Kidney tubule cell (primary cell): ENCODE measurements at places on chromosomes 4 and X.

- no peak for DNase-seq
These were observed 619 bp upstream of the PDK3 start for GRCh38 chrX:24464498-24464835.

GRCh38 chr4:94504545-94504944, 52.8 kb downstream of the PDLIM5 start:
- DNase-seq, result no peak

DNA sequence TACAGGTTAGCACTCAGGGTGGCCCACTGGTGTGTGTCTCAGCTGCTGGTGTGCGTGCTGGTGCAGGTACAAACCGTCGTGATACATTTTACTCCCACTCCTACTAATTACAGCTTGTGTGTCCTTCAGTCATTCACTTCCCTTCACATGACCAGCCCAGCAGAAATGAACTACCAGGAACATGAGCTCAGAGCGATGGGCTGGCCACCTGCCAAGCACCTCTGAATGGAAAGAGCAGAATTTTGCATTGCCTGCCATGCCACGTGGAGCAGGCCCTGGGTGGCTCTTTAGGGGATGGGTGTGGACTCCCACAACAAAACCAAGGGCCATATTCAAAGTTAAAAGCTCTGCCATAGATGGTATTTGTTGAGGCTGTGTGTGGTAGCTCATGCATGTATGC, 58.9 kb upstream of the PGM2 start:
- peak; percentile 80 for DNase-seq

- DNase-seq, result no peak
These were observed 247.0 kb upstream of the TTC29 start for GRCh38 chr4:147192679-147193078.

DNA sequence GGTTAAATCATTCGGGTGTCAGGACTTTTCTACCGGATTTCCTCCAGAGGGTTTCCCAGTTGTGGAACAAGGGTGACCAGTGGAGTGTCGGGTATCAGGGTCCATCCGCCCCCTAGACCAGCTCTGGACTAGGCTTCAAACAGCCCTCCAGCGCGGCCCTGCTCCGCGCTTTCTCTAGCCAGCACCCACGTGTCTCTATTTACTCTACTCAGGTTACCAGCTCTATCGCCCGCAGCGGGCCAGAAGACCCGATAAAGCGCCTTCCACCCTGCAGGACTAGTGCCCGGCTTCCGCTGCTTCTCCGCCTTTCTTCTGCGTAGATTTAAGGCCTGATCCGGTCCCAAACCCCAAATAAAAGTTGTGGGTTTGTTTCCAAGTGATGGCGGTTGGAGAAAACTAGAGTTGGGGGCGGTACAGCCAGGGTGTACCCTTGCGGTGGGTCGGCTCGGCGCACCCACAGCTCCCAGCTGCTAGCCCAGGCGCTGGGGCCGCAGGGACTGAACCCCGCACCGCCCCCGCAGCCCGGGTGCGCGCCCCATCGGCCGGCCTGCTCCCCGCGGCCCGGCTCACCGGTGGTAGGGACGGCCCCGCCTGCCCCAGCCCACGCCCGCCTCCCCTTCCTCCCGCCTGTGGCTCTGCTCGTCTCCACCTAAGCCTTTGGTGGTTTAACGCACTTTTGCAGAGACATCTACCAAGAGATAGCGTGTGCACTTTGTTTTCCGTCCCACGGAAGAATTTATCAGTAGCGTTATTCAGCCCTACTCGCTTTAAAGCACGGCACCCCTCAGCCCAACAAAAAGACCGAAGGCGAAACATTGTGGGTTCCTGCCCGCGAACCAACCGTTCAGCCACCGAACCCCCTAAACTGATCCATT, 2.1 kb downstream of the LEF1 start:
- DNase-seq, result no peak

DNA sequence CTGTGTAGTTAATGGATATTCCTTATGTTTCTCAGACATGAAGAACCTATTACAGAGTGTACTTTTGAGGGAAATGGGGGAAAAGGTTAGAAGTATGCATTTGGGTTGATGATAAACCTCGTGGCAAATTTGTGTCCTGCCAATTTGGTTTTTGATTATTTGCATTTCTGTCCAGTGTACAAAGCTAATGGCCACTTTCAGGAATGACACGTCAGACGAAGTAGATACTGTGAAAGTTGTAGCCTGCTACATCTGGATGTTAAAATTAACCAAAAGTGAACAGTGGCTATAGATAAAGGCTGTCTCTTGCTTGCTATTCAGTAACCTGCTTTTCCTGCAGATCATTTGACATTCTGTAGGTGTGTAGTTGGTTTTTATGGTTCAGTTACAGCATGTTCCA, 1.0 kb downstream of the PRDX4 start:
- DNase-seq, result no peak

DNA sequence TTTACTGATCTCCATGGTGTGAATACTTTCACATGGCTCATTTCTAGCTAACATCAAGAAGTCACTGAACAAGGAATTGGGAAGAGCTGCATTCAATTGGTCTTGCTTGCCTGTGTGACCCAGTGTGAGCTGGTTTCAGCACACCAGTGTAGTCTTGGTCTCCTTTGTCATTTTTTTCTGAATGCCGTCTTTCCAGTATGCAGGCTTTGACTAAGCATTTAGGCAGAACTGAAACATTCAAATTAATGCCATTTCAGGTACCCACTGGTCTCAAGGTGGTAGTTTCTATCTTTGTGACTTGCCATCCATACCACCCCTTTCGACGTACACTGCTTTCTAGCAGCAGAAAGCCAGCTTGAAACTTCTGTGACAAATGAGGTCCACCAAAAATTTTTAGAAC, 550.5 kb upstream of the BOD1L1 start:
- peak; percentile 38 for DNase-seq
